ENCODE measurements at places on chromosomes 4 and X.

- DNase-seq = no peak
Observed at GRCh38 chr4:70688795-70689231, 481 bp downstream of the UTP3 start.

- no peak for DNase-seq
Observed at GRCh38 chrX:121356850-121357171, 309.4 kb downstream of the GLUD2 start.

DNA sequence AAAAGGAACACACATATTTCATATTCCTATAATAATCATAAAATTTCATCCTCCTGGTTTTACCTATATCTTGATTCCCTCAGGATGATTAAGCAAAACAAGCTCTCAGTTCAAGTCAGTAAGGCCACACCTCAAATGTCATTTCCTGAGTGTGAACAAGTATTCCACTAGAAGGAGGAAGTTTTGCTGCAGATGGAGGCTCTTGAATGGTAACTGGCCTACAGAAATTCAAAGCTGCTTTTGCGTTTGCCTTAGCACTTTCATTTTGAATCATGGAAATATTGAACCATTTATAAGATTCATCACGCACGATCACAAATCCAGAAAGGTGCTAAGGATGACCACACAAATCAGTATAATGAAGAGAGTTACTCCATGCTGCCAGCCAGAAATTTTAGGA is 254.4 kb upstream of the CXXC4 start:
- no peak for DNase-seq

DNA sequence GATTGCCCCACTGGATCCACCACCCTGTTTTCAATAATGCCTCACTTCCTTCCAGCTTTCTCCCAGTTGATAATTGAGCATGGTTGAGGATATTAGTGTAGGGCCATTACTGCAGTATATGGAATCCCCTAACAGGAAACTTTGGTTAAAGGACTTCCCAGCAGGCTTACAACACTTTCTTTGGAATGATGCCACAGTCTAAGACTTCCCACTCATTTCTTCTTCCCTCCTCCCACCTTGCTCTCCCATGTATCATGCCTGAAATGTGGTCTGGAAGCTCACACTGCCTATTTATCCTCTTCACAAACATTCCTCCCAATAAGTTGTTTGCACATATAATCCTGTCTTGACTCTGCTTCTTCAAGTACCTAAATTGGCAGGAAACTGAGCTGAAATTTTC is 863.3 kb downstream of the CENPC start:
- no peak for DNase-seq

DNA sequence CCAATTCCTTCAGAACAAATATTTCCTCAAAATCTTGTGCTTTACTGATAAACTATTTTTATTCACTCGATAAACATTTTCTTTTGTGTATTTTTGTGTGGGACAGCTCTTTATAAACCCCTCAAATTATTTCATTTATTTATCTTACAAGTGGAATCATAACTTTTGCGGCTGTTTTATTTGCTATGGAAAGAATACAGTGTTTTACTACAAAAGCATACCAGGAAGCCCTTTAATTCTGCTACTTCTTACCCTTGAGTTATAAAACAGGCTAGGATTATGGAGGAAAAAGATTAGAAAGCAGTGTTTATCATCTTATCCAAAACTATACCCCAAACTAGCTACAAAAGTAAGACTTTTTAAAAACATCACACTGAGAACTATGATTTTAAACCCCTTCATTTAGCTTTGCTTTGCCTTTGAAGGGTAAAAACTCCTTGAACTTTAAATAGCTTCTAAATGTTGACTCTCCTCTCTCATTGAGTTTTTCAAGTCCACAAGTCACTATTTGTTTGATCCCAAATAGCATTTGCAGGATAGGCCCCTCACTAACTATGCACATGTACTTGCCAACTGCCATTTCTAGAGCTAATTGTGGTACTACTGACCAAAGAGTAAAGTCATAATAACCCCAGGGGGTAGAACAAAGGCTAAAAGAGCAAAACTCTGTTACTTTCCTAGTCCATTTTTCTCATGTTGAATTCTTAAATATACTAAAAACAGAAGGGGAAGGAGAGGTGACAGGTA is 45.8 kb upstream of the SGMS2 start:
- DNase-seq = no peak

DNA sequence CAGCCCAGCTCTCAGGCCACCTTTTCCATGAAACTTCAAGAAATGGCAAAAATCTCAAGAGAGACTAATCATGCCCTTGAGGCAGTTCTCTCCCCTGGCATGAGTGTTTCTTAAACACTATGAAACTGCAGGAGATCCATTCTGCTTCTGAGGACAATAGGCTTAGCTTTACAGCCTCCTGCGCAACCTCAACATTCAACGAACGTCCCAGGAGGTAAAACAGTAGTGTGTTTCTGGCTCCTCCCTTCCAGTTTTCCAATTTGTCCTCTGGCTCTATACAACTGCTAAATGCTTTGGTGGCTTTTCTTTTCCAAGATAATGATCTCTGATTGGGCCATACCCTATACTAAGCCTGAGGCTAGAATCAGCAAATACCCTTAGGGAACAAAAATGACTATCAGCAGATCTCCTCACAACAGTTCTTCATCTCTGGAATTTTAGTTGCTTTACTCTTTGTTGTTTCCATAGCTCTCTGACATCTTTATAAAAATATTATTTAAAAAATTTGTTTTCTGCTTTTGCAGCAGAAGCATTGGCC is 87.0 kb upstream of the FAT1 start:
- DNase-seq = no peak

DNA sequence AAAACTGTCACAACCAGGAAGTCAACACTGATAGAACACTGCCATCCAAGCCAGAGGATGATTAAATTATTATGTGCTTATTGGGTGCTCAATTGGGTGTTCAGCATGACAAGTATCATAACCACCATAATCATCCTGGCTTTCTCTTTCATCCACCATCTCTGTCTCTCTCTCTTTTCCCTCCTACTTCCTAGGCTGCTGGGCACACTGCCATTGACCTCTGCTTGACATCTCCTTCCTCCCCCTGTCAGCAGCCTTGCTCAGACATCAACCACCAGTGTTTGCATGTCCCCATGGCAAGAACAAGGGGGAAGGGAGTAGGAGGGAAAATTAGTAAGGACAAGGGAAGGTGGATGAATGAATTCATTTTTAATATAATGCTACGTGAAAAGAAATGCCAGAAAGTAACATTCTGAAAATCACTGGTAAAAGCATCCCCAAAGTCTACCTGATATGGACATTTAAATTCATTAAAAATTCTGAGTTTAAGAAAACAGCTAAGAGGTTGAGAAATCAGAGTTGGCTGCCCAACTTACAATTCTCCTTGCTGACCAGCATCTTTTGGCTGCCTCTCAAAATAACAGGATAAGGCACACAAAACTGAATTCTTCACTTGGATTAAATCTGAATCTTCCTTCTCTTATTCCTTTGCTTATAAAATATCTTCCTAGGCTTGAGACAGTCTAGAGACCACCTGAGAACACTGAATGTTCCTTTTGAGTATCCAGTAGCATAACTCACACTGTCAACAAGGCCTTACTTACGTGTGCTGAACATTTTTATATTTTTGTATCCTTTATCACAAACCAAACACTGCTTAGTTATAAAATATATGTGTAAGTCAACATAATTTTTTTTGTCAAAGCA is 48.5 kb downstream of the SNCA start:
- DNase-seq = no peak

Data from dorsolateral prefrontal cortex (tissue), 122 donors.